ENCODE measurements at places on chromosomes 5 and 9. TPM values are rescaled to one million over a fixed set of nuclear protein-coding genes. Genes with fewer than 3 reads are reported as not detected.
A peak's percentile ranks its signal among the peaks of the same experiment; 100 is the strongest.

GRCh38 chr9:128206484-128206883 lies 3.3 kb downstream of the DNM1 start:
- no peak overlapping the region for H3K4me3 ChIP-seq
- H3K4me1 ChIP-seq, result no peaks in the 10 kb centered on the region
- no peak overlapping the region for H3K27ac ChIP-seq
- no peaks in the 10 kb centered on the region for H3K27me3 ChIP-seq

DNA sequence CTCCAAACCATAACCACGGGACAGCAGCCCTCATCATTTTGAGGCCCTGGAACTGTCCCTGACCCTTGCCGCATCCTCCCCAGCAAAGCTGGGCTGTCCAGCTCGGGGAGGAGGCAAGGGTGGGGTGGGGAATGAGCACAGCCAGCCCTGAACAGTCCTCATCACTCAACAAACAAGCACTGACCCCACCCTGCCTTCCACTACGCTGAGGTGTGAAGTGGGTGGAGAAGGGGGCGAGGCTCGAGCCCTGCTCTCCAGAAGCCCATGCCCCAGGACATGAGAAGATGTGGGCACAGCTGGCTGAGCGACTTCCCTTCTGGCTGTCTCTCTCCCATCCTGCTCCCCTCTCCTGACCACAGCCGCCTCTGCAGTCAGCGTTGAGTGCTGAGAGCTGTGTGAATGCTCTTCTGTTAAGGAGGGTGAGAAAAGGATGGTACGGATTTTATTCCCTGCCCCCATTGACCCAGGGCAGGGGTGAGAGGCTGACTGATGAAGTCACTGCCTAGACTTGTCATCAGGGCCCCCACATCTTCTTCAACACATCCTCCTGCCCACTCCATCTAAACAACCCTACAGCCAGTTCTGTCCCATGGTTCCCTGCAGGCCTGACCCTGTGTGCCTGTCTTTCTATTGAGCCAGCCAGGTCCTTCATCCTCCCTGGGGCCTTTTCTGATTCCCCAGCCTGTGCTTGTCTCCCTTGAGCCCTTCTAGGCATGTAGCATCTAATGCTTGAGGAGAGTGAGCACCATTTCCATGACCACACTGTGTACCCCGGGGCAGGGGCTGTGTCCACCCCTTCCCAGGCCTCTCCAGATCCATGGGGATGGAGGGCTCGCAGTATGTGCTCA lies 276.0 kb downstream of the FSTL4 start:
- H3K27ac ChIP-seq, result no peak overlapping the region
- H3K27me3 ChIP-seq, result no peaks in the 10 kb centered on the region
- no peak for DNase-seq
- H3K4me1 ChIP-seq, result no peaks in the 10 kb centered on the region
- H3K36me3 ChIP-seq, result no peaks in the 10 kb centered on the region
- H3K4me3 ChIP-seq, result no peak overlapping the region

DNA sequence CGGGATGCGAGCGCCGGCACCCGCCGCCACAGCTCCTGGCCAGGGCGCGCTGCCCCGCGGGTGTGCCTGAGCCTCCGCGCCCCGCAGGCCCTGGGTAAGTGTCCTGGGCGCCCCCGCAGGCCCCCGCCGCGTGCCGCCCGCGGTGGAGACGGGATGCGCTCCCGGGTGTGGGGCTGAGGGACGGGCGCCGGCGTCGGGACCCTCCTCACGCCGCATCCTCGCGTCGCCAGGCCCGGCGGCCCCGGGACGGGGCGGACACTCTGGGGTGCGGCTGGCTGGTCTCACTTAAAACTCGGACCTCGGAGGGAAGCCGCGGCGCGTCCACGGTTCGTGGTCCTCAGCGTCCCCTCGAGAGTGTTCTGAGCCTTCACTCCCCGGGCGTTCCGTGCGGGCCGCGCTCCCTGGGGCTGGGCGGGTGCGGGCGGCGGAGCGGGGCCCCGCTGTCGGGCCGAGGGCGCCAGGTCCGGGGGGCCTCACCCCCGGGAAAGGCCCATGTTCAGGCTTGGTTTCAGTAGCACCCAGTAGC lies 275 bp downstream of the AHRR start:
- peak overlapping the region; percentile 35 for H3K4me3 ChIP-seq
- no peaks in the 10 kb centered on the region for H3K27me3 ChIP-seq
- DNase-seq, result peak; percentile 11

DNA sequence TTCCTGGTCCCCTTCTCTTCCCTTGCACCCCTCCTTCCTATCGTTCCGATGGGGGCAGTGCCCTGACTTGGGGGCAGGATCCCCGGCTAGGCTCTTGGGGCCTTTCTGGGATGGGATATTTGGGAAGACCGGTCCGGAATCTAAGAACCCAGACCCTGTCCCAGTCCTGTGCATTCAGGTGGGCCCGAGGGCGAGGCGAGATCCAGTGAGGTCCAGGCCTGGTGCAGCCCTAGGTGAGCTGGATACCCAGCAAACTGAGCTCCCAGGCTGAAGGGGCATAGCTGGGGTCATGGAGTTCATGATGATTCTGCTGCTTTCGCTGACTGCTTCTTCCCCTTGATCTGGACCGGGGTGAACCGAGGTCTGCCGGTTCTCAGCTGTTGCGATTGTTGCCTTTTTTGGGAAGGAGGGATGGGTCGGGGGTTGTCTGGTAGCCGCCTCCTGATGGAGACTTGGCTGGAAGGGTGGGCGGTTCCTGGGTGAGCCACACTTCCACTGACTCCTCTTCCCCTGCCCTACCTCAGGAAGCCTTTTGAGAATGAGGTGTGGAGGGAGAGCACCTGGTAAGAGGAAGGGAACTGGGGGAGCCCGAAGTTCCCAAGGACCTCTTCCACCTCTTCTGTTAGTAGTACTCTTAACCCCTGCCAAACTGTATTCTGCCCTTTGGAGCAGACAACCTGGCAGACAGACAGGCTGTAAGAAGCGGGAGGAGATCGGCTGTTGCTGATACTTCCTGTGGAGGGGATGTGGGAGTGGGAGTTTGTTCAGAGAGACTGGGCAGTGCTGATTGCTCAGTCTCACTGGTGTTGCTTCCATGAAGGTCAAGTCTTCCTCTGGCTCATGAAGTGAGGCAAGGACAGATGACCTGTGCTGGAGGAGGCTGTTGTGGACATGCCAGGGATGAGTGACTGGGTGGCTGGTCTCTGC lies 1.0 kb downstream of the LRRC8A start:
- H3K36me3 ChIP-seq, result no peaks in the 10 kb centered on the region
- no peak for DNase-seq
- H3K27ac ChIP-seq, result peak overlapping the region; percentile 90
- H3K4me1 ChIP-seq, result peaks cover 30% of the 10 kb centered on the region

DNA sequence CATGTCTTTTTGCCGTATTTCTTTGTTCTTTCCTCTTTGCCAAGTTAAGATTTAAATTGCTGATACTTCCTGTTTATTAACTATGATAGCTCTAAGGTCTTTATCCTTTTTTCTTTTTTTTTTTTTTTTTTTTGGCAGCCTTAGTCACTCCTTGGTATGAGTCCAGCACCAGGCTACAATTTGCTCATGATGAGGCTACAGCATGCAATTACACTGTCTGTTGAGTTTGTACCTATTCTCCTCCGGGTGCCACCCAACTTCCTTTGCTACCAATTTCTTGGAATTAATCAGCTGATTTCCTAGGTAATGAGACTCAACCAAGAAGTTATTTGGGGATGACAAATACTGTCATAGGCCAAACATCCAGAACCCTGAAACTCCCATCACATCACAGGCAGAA lies 25.5 kb downstream of the ACTL7B start:
- H3K27ac ChIP-seq, result no peak overlapping the region
- H3K36me3 ChIP-seq, result no peaks in the 10 kb centered on the region
- no peaks in the 10 kb centered on the region for H3K4me1 ChIP-seq
- DNase-seq, result no peak

The MCC gene
- 7.1 TPM for polyA plus RNA-seq

DNA sequence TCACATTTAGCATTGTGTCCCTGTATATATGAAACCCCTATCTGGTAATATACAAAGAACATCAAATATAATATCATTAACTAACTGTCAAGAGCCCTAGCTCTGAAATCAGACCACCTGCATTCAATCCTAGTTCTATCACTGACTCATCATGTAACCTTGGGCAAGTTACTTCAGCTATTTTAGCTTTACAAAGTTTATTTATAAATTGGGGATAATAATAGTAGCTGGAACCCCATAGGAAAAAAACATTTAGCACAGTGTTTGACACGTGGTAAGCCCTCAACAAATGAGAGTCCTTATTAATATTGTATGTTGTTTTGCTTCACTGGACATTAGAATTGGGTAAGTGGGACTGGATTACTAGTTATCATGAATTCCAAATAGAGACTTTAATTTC lies 157.5 kb downstream of the EBF1 start:
- DNase-seq, result no peak
- no peak overlapping the region for H3K27ac ChIP-seq
- H3K27me3 ChIP-seq, result no peaks in the 10 kb centered on the region
- no peaks in the 10 kb centered on the region for H3K36me3 ChIP-seq
- no peak overlapping the region for H3K4me3 ChIP-seq

GRCh38 chr5:126805063-126805462 lies 28.1 kb downstream of the LMNB1 start:
- H3K36me3 ChIP-seq, result no peaks in the 10 kb centered on the region
- no peaks in the 10 kb centered on the region for H3K4me1 ChIP-seq
- H3K27me3 ChIP-seq, result no peaks in the 10 kb centered on the region
- no peak for DNase-seq

The HARS2 gene
- 30.8 TPM for polyA plus RNA-seq

The CFAP157 gene
- 30.6 TPM for polyA plus RNA-seq

- no peaks in the 10 kb centered on the region for H3K36me3 ChIP-seq
- H3K4me1 ChIP-seq, result no peaks in the 10 kb centered on the region
- no peak overlapping the region for H3K4me3 ChIP-seq
- no peak for DNase-seq
- H3K27ac ChIP-seq, result no peak overlapping the region
Measured at GRCh38 chr5:147303976-147304375, 69.2 kb downstream of the STK32A start.

GRCh38 chr5:127029581-127030258 lies 638 bp downstream of the MARCHF3 start:
- peak; percentile 74 for DNase-seq
- H3K4me3 ChIP-seq, result peak overlapping the region; percentile 83
- peaks cover 12% of the 10 kb centered on the region for H3K4me1 ChIP-seq

- DNase-seq, result no peak
- peaks cover 28% of the 10 kb centered on the region for H3K4me1 ChIP-seq
- no peak overlapping the region for H3K27ac ChIP-seq
- H3K4me3 ChIP-seq, result no peak overlapping the region
Measured at GRCh38 chr9:134211811-134212485, 47.6 kb upstream of the RNU6ATAC start.

- H3K4me1 ChIP-seq, result no peaks in the 10 kb centered on the region
- H3K27ac ChIP-seq, result no peak overlapping the region
- H3K27me3 ChIP-seq, result no peaks in the 10 kb centered on the region
- DNase-seq, result no peak
Measured at GRCh38 chr9:69093471-69094103, 58.0 kb downstream of the FXN start.

DNA sequence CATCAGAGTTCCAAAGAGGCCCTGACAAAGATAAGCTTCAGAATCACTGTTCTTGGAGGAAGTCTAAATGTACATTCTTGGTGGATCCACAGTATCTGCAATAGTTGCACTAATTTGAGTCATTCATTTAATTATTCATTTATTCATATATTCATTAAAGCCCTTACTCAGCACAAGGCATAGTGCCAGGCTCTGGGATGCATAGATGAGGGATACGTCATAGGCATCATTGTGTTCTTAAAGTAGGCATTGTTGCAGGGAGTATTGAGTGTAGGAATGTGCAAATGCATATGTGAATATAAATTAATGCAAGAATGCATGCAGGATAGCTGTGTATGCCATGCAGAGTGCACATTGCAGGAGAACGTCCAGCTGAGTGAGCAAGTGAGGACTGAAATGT lies 100.7 kb downstream of the DRD1 start:
- H3K36me3 ChIP-seq, result no peaks in the 10 kb centered on the region
- no peak for DNase-seq
- H3K27ac ChIP-seq, result no peak overlapping the region
- H3K4me3 ChIP-seq, result no peak overlapping the region
- no peaks in the 10 kb centered on the region for H3K4me1 ChIP-seq

GRCh38 chr9:29214154-29214689 lies 1640.9 kb upstream of the C9orf72 start:
- peak; percentile 78 for DNase-seq
- no peaks in the 10 kb centered on the region for H3K27me3 ChIP-seq
- peak overlapping the region; percentile 46 for H3K4me3 ChIP-seq

The PGM5 gene
- 19.4 TPM for polyA plus RNA-seq

The PDZD2 gene
- polyA plus RNA-seq, result 47.3 TPM

The FCN2 gene
- polyA plus RNA-seq, result not detected

DNA sequence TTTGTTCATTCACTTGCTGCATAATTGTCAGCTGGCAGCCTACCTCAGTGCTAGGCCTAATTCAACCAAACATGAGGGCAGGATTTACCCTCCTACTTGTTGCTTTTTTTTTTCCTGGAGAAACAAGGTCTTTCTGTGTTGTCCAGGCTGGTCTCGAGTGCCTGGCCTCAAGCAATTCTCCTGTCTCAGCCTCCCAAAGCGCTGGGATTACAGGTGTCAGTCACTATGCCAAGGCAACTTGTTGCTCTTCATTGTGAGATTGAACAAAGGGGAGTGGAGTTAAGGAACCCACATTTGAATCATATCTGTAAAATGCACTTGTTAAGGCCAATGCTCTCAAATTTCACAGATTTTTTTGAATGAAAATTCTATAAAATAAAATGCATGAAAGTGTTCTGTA lies 380.5 kb downstream of the TMEM161B start:
- no peaks in the 10 kb centered on the region for H3K36me3 ChIP-seq
- H3K4me3 ChIP-seq, result no peak overlapping the region
- peaks cover 5% of the 10 kb centered on the region for H3K27me3 ChIP-seq

The ABO gene
- polyA plus RNA-seq, result 10.4 TPM

The SLC36A3 gene
- 21.9 TPM for polyA plus RNA-seq

DNA sequence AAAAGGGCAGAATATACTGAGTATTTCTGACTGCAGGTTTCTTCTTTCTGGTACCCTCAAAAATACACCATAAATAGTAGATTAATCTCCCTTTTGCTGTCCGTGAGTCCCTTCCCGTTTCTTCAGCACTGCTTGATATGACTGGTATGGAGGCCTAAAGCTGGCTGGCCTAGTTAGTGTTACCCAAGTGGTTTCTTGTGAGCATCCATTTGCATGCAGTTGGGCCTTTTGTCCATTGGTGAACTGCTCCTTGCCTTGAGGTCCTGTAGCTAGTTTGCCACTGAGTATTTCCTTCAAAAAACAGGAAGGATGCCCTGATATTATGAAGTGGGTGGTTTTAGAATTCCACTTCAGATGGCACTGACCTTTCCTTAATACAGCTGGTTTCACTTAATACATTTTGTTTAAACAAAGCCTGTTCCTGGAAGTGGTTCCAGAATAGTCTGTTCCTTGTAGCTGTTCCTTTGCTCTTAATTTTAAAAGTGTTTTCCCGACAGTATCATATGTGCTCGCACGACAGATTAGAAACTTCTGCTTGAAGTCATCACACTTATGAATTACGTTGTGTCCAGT lies 40.0 kb upstream of the ABL1 start:
- H3K27ac ChIP-seq, result peak overlapping the region; percentile 44
- H3K27me3 ChIP-seq, result no peaks in the 10 kb centered on the region
- H3K36me3 ChIP-seq, result no peaks in the 10 kb centered on the region
- DNase-seq, result no peak
- H3K4me1 ChIP-seq, result no peaks in the 10 kb centered on the region

The STING1 gene
- polyA plus RNA-seq, result 22.4 TPM

Measured in testis (tissue), 5 donors.